ENCODE measurements at places on chromosomes 12 and 14. TPM values are rescaled to one million over a fixed set of nuclear protein-coding genes. Genes with fewer than 3 reads are reported as not detected.

DNA sequence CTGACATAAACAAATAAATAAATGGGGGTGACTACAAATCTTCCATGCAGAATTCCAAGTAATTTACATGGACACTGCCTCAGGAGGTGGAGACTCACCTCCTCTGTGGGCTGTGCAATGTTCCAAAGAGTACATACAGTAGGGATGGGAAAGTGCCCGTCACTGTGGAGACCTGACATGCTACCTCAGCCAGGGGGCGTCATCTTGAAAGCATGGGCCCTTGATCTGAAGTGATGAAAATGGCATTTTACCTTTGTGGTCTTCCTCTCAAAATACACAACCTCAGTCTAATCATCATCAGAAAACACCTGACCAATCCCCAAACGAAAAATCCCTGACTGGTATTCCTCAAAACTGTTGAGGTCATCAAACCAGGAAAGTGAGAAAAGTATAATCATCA is 48.4 kb downstream of the ANAPC7 start:
- peak; percentile 87 for DNase-seq

GRCh38 chr14:69701857-69702256 is 65.1 kb upstream of the SRSF5 start:
- no peak for DNase-seq

GRCh38 chr14:61584331-61584741 is 111.0 kb upstream of the HIF1A start:
- no peak for DNase-seq

DNA sequence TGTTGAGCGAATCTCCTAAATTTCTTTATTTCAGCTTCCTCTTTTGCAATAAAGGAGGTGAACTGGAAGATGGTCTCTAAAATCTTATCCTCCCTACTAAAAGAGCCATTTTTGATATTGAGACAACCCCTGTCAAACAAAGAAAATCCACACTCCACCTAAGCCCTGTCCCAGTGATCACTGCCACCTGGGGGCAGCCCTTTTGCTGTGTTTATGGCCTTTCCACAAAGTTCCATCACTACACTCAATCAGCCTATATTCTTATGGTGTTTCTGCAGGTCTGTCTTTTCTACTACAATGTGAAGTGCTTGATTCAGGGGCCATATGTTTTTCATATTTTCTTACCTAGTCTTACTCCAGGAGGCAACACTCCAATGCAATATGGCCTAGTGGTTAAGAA is 163.7 kb downstream of the BMP4 start:
- peak; percentile 43 for DNase-seq

- DNase-seq = no peak
Observed at GRCh38 chr12:124489220-124489619, 78.2 kb downstream of the NCOR2 start.

- DNase-seq = no peak
Observed at GRCh38 chr12:32466986-32467711, 67.8 kb downstream of the FGD4 start.

GRCh38 chr14:23933742-23934128 is 19.8 kb upstream of the DHRS4 start:
- no peak for DNase-seq

The DNAJC22 gene
- total RNA-seq = 0.10 TPM

The METTL25 gene
- 7.6 TPM for total RNA-seq

The CISTR gene
- not detected for total RNA-seq

The TAS2R50 gene
- total RNA-seq = 5.7 TPM

- no peak for DNase-seq
Observed at GRCh38 chr12:108686780-108687179, 44.5 kb downstream of the CORO1C start.

The REP15 gene
- 0.66 TPM for total RNA-seq

DNA sequence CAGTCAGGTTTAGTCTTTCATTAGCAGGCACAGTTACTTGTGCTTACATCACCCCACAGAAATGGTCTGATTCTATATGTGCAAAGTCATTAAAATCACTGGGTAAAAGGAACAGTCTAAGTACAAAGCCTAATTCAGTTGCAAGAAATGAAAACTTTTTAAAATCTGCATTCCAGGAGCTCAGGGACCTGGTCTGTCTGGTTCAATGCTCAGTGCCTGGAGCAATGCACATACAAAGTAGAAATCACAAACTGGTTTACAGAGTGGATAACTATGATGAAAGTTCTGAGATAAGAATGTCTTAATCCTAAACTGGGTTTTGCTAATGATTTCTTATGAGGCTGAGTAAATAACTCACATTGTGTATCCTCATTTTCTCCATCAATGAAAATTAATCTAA is 28.7 kb downstream of the LMNTD1 start:
- DNase-seq = no peak

- no peak for DNase-seq
Observed at GRCh38 chr14:104885973-104886689, 21.1 kb downstream of the CEP170B start.

The SLC38A4 gene
- 12.5 TPM for total RNA-seq

- DNase-seq = no peak
Observed at GRCh38 chr12:67590149-67590790, 58.3 kb upstream of the DYRK2 start.

The MRPS35 gene
- 71.8 TPM for total RNA-seq

The TMEM30B gene
- 22.9 TPM for total RNA-seq

GRCh38 chr12:101599771-101600484 is 5.2 kb downstream of the MYBPC1 start:
- no peak for DNase-seq

The FMNL3 gene
- total RNA-seq = 32.6 TPM

The SERPINA4 gene
- not detected for total RNA-seq

GRCh38 chr14:30915596-30915995 is 41.2 kb downstream of the COCH start:
- no peak for DNase-seq

GRCh38 chr12:105741786-105742566 is 396.8 kb downstream of the NUAK1 start:
- DNase-seq = no peak

GRCh38 chr12:124309744-124310143 is 14.9 kb downstream of the RFLNA start:
- no peak for DNase-seq

The RDH16 gene
- 0.66 TPM for total RNA-seq

- DNase-seq = no peak
Observed at GRCh38 chr14:61627612-61628011, 67.7 kb upstream of the HIF1A start.

GRCh38 chr14:41608681-41609390 is 2.2 kb downstream of the LRFN5 start:
- DNase-seq = no peak

- DNase-seq = peak; percentile 49
Observed at GRCh38 chr12:53004582-53004981, 1.7 kb upstream of the EIF4B start.

The PRKD1 gene
- total RNA-seq = 9.7 TPM

GRCh38 chr12:5180496-5180895 is 136.8 kb downstream of the KCNA5 start:
- DNase-seq = no peak

The A2M gene
- total RNA-seq = not detected

The DCP1B gene
- total RNA-seq = 29.8 TPM

GRCh38 chr12:104596134-104596799 is 139.5 kb downstream of the CHST11 start:
- no peak for DNase-seq

GRCh38 chr14:68513137-68513536 is 279.7 kb downstream of the ZFP36L1 start:
- no peak for DNase-seq

- DNase-seq = peak; percentile 32
Observed at GRCh38 chr14:78933948-78934524, 763.9 kb downstream of the NRXN3 start.

The L3HYPDH gene
- 24.9 TPM for total RNA-seq

DNA sequence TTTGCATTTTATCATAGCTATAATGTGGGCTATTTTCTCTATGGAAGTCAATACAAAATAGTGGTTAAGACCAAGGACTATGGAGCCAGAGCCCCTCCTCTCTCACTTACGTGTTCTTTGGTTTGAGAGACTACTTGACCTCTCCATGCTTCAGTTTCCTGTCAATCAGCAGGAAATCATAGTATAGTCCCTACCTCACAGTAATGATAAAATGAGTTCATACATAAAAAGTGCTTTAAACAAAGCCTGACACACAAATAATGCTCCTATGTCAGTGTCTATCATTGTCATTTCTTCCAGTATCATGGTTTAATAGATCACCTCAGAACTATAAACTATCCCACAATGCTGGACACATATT is 90.4 kb downstream of the MED13L start:
- no peak for DNase-seq

- DNase-seq = no peak
Observed at GRCh38 chr14:101876555-101876938, 87.8 kb upstream of the DYNC1H1 start.

The BMP4 gene
- total RNA-seq = 3.9 TPM

DNA sequence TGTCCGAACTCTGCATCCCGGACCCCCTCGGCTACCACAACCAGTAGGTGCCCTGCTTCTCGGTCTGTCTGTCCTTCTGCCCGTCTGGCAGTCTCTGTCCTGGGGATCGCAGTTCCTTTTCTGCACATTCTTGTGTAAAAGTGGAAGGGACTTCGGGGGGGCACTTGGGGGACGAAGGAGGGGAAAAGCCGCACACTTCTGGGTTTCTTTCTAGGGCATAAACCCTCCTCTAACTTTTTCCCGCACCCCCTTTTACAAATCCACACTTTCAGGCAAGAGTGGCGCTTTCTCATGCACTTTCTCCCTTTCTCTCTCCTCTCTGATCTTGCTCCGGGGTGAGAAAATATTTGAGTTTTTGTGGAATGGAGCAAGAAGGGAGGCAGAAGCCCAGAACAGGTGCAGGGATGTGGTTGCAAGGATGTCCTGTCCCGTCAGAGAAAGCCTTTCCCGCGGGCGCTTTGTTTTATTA is 506 bp downstream of the ESRRB start:
- no peak for DNase-seq

GRCh38 chr12:104577581-104577981 is 120.8 kb downstream of the CHST11 start:
- no peak for DNase-seq

DNA sequence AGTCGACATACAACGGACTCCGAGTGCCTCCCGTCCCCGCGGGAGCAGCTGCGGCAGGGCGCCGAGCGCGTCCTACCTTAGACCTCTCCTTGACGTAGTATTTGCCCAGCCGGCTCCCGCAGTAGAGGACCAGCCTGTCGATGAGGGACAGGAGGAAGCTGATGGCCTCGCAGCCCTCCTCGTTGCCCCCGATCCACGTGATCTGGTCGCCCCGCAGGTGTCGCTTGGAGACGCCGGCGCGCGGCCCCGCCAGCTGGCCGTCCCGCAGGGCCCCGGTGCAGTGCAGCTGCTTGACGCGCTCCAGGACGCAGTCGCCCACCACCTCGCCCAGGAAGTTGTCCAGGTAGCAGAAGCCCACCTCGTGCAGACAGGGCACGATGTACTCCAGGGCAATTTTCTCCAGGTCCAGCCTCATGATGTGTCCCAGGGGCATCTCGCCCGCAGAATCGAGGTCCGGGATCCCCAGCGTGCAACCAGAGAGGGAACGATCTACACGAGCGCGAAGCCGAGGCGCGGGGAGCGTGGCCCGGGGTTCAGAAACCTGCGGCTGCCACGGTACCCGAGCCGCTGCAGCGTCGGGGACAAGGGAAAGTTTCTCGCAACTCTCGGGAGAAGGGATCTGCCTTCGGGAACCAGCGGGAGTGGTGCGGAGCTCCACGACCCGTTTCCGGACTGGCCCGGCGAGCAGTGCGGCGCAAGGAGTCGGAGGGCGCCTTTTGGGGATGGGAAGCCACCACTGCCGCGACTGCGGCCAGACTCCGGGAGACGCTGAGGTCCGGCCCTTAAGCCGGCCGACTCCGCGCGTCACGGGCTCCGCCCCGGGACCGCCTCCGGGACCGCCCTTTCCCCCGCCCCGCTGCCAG is at the start of gene EGLN3:
Gene EGLN3, minus strand, starts transcription at position 755 of the 863 bp plus-strand sequence. Its CDS starts 322 bp downstream, at position 433.
- peak; percentile 96 for DNase-seq

DNA sequence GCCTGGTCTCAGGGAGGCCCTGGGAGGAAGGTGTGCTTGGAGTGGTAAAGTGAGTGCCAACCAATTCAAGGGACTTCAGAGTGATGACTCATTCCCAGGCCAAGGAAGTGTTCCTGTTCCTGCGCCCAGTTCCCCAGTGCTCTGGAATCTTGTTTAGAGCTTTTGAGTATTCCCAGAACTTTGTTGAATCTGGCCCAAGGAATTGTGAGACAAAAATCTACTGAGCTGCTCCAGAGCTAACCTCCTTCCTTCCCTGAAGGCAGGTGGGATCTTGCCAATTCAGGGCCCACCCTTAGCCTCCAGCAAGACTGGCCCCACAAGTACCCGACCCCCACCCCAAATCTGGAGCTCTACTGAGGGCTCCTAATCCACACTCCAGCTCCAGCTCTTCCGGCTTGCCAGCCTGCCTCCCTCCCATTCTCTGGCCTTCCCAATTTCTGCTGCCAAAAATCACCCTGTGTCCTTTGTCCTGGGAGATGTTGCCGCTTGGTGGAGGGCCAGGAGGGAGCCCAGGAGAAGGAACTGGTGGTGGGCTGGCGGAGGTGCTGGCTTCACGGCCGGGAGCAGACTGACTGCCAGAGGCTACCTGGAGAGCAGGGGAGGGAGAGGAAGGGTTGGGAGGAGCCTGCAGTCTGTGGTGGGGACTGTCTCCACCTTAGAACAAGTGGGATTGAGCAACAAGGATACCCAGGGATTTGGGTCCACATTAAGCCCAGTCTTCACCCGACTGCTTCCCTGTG is 2.0 kb upstream of the ATN1 start:
- peak; percentile 91 for DNase-seq

GRCh38 chr12:46391630-46392029 is 19.1 kb upstream of the SLC38A2 start:
- no peak for DNase-seq

DNA sequence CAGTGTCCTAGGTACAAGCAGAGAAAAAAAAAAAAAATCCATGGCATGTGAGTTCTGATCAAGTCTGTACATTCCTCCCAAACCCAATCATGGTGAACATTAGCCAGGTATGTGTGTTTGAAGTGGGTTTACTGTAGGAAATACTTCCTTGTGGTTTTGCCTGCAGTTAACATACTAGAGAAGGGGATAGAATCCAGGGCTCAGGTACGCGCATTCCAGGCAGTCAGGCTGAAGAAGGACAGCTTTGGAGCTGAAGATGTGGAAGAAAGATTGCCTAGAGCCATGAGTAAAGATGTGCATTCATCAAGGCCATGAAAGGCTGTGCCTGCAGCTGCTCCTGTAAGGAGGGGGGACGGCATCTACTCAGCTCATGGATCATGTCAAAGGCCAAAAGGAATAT is 88.2 kb upstream of the NTF3 start:
- DNase-seq = no peak

The C12orf56 gene
- 9.3 TPM for total RNA-seq

DNA sequence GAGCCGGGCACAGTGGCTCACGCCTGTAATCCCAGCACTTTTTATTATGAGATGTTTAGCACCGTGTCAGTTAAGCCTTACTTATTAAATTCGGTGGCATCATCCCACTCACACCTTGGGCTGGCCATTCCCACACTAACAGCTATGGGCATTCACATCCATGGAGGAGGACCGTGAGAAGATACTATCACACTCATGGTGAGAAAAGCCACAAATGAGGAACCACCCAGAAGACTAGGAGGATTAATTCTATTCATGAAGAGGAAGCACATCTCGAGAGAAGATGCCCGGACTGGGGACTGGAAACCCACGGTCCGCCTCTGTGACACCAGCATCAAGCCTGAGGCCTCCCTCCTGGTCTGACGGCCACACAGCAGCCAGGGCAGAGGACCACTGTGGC is 4.9 kb downstream of the CDC42BPB start:
- no peak for DNase-seq

GRCh38 chr12:43284486-43285158 is 267.4 kb downstream of the ADAMTS20 start:
- no peak for DNase-seq

- no peak for DNase-seq
Observed at GRCh38 chr12:124233846-124234640, 60.9 kb upstream of the RFLNA start.

The RNASE11 gene
- total RNA-seq = not detected

- no peak for DNase-seq
Observed at GRCh38 chr12:132747395-132747794, 14.2 kb downstream of the ANKLE2 start.
